ENCODE measurements at places on chromosomes 7 and 10.

DNA sequence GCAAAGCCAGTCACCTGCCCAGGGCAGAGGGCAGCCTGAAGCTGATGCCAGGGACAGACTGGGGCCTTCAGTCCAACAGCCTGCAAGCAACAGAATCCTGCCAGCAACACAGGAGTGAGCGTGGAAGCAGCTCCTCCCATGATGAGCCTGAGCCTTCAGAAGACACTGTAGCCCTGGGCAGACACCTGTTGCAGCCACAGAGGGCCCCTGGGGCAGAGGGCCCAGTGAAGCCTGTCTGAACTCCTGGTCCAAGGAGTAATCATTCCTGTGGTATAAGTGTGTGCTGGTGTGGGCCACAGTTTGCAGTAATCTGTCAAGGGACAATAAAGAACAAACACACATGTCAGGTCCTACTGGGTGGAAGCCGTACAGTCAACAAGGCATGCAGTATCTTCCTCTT, 2.9 kb upstream of the PFKP start:
- no peak overlapping the region for H3K27ac ChIP-seq
- no peak for DNase-seq
- peaks cover 4% of the 10 kb centered on the region for H3K4me1 ChIP-seq
- H3K27me3 ChIP-seq: peaks cover 16% of the 10 kb centered on the region
- no peak overlapping the region for H3K4me3 ChIP-seq

GRCh38 chr10:28199941-28200340, 102.9 kb downstream of the MPP7 start:
- H3K4me3 ChIP-seq: no peak overlapping the region
- H3K4me1 ChIP-seq: no peaks in the 10 kb centered on the region
- no peak for DNase-seq
- H3K27me3 ChIP-seq: no peaks in the 10 kb centered on the region
- no peak overlapping the region for H3K27ac ChIP-seq

DNA sequence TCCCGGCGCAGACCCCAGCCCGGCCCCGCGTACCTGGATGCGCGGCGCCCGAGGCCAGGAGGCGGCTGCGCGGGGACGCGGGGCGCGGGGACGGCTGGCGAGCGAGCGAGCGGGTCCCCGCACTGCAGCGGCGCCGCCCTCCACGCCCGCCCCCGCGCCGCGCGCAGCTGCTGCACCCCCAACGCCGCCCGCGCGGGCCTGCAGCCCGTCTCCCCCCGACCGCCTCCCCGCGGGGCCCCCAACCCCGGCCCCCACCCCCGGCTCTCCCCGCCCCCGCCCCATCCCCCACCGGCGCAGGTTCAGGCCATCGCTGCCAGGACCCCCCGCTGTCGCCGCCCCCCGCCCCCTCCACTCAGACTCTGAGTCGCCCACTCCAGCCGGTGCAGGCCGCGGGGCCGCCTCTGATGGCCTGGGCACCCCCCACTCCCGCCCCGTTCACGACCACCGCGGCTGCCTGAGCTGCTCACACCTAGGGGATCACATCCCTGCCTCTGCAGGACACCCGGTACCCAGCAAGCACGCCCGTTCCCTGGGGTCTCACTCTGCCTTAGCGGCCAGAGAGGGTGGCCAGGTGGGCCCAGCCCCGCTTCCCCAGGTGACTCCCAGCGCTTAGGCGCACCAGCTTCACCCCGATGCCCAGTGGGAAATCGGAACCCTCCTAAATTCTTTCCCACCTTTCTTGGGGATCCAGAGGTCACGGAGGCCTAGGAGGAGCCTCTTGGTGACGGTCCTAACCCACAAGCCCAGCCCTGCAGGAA, 13.9 kb upstream of the DNAAF5 start:
- peaks cover 1% of the 10 kb centered on the region for H3K4me1 ChIP-seq
- peak overlapping the region; percentile 45 for H3K4me3 ChIP-seq
- H3K27me3 ChIP-seq: peaks cover 5% of the 10 kb centered on the region
- no peak overlapping the region for H3K27ac ChIP-seq

DNA sequence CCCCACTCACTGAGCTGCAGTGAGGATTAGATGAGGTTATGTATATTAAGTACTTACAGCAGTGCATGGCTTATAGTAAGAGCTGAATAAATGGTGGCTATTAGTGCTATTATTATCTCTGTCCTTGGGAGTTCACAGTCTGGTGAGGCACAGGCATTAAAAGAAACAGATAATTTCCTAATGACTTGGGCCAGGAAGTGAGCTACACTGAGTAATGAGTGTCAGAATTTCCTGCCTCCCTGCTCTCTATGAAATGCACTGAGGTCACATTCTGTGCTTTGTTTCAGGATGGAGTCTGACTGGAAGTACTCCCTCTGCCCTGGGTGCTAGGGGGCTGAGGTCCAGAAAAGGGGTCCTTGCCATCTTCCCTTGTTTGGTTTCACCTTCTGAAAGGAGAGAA, 48.7 kb upstream of the LOXL4 start:
- no peak overlapping the region for H3K4me3 ChIP-seq
- H3K4me1 ChIP-seq: no peaks in the 10 kb centered on the region
- DNase-seq: no peak
- no peaks in the 10 kb centered on the region for H3K36me3 ChIP-seq
- no peaks in the 10 kb centered on the region for H3K27me3 ChIP-seq

GRCh38 chr7:148979827-148980226, 48.5 kb downstream of the PDIA4 start:
- peaks cover 25% of the 10 kb centered on the region for H3K4me1 ChIP-seq
- no peaks in the 10 kb centered on the region for H3K36me3 ChIP-seq
- H3K27me3 ChIP-seq: peaks cover 7% of the 10 kb centered on the region
- DNase-seq: no peak

DNA sequence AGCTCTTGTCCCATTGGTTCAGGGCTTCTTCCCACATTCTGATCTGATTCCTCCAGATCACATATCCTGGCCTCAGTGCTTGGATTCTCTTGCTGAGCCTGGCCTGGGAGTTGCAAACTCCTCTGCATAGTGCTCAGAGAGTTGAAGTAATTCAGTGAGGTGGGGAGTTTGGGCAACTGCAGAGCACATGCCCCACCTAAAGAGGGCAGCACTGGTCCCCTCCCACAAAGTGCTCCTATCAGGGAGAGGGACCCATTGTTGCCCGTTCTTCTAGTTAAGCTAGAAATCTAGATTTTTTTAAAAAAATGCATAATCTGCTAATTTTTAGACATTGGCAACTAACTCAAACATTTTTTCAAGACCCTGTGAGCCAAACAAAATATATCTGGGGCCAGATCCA, 45.1 kb downstream of the CHN2 start:
- no peak overlapping the region for H3K27ac ChIP-seq
- H3K4me1 ChIP-seq: peaks cover 13% of the 10 kb centered on the region
- no peak for DNase-seq
- H3K27me3 ChIP-seq: peaks cover 34% of the 10 kb centered on the region

DNA sequence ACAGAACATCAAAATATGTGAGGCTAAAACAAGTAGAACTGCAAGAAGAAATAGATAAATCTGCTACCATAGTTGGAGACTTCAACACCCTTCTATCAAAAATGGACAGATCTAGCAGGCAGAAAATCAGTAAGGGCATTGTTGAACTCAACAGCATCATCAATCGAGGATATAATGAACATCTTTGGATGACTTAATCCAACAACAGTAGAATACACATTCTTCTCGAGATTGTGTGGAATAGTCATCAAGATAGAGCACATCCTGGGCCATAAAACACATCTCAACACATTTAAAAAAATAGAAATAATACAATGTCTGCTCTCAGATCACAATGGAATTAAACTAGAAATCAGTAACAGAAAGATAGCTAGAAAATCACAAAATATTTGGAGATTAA, 9.9 kb downstream of the IGFBP1 start:
- no peaks in the 10 kb centered on the region for H3K4me1 ChIP-seq
- no peak overlapping the region for H3K4me3 ChIP-seq
- H3K27me3 ChIP-seq: peaks cover 13% of the 10 kb centered on the region

- H3K27me3 ChIP-seq: peaks cover 16% of the 10 kb centered on the region
- H3K4me3 ChIP-seq: no peak overlapping the region
- H3K27ac ChIP-seq: no peak overlapping the region
These were observed 2.5 kb upstream of the KEL start for GRCh38 chr7:142964502-142965246.

DNA sequence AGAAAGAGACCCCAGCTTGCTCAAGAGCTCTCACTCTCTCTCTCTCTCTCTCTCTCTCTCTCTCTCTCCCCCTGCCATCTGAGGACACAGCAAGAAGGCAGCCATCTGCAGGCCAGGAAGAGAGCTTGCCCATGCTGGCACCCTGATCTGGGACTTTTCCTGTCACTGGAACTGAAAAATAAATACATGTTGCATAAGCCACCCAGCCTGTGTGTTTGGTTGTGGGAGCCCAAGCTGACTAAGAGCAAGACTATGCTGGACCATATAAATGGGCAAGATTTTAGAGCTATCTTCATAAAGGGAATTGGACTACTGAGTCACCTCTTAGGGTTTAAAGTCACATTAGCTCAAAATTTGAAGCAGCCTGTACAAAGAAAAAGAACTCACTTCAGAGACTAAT, 98.6 kb downstream of the SLC16A9 start:
- no peak overlapping the region for H3K27ac ChIP-seq
- H3K27me3 ChIP-seq: peaks cover 4% of the 10 kb centered on the region
- H3K36me3 ChIP-seq: no peaks in the 10 kb centered on the region
- H3K4me3 ChIP-seq: no peak overlapping the region

DNA sequence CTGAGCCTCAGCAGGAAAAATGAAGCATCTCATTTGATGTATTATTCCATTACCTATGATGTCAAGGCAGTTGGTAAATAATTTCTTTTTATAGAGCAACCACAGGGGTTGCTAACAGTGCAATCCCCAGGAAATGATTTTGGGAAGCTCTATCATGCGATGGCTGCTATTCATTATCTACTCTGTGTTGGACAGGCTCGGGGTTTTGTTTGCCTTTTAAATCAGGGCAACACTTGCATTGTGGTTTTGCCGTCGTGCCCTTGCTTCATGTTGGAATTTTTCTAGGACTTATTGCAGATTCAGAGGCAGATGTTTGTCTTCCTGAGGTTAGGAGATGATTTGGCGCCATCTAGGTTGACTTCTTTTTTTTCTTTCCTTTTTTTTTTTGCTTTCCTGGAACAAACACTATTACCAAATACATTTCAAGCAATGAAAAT, 128.4 kb downstream of the BICC1 start:
- peaks cover 3% of the 10 kb centered on the region for H3K27me3 ChIP-seq
- no peak for DNase-seq
- no peak overlapping the region for H3K27ac ChIP-seq

DNA sequence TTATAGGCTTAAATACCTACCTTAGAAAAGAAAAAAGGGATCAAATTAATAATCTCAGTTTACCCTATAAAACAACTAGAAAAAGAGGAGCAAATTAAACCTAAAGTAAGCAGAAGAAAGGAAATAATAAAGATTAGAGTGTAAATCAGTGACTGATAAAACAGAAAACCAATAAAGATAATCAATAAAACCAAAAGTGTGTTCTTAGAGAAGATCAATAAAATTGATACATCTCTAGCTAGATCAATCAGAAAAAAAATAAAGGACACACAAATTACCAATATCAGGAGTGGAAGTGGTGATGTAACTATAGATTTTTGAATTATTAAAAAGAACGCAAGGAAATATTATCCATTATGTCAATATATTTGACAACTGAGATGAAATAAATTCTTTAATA, 69.2 kb upstream of the NAMPT start:
- H3K4me1 ChIP-seq: peaks cover 2% of the 10 kb centered on the region
- peaks cover 4% of the 10 kb centered on the region for H3K36me3 ChIP-seq
- no peak for DNase-seq
- no peak overlapping the region for H3K27ac ChIP-seq

DNA sequence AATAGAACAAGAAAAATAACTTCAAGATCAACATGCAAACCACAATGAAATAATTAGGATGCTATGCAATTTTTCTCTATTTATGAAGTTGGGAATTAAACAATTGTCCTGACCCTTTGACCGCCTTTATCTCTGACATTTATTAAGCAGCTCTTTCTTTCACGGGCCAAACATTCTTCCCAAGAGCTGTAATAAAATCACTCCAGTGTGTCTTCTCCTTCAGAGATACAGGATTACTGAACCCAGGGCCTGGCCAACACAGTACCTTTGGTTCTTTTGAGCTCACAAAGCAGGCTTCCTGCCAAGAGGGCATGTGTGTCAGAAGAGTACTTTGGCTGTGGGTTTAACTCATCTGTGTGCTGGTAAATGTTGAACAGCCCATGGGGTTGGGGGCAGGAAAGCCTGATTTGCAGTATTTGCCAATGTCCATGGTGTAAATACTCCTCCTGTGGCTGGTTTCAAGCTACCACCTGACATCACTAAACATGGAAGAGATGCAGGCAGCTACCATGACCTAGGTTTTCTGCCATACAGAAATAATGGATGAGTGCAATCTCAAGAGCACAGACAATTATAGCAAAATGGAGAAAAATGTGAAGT, 121.7 kb downstream of the FANK1 start:
- no peaks in the 10 kb centered on the region for H3K4me1 ChIP-seq
- no peaks in the 10 kb centered on the region for H3K36me3 ChIP-seq
- H3K4me3 ChIP-seq: no peak overlapping the region
- no peak overlapping the region for H3K27ac ChIP-seq
- DNase-seq: no peak

All from T-helper 2 cell treated with Interferon-gamma antibody and Interleukin-4, amounts not matched to agents 5 μg/mL and 100 μg/mL, for 36 hours (primary cell).